ENCODE measurements at places on chromosomes 6 and 20. TPM values are rescaled to one million over a fixed set of nuclear protein-coding genes. Genes with fewer than 3 reads are reported as not detected.

GRCh38 chr20:22601361-22602141, 17.2 kb upstream of the FOXA2 start:
- no peak for DNase-seq

DNA sequence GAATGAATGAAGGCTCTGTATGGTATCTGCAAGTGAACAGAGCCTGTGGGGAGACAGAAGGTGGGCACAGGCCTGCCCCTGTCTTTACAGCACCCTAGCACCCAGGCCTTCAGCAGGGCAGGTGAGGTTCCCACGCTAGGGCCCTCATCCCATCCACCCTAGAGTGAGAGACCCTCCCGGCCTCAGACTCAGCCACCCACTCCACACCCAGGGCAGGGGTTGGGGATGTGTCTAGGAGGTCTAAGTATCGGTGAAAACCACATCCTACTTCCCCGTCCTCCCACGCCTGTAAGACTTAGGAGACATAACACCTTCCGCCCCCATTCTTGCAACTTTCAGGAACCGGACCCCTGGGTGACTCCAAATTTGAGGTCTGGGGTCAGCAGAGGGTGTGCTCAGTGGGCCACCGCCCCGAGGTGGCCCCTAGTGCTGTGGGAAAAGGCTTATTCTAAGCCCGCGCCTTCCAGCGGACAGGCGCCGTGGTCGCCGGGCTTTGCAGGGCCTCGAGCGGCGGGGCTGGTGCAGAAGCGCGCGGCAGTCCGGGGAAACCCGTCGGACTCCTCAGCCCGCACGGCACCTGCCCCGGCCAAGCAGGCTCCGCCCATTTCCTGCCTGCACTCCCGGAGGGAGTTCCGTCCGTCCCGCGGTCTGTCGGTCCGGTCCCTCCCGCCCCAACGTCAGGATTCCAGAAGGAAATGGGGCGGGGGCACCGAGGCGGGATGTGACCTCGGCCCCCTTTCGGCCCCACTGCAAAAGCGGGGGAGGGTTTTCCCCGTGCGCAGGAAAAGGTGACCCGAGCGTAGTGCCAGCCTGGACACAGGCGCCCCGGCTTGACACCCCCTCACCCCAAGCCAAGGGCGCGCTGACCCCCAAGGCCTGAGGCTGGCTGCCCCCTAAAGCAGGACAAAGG, 868 bp downstream of the SAMD10 start:
- no peak for DNase-seq

- DNase-seq = no peak
Measured at GRCh38 chr20:11546939-11547338, 370.8 kb upstream of the BTBD3 start.

GRCh38 chr6:31729515-31729978, 448 bp upstream of the DDAH2 start:
- DNase-seq = peak; percentile 87

Gene ENPP3
- polyA plus RNA-seq = 1.8 TPM

Gene PNLDC1
- 0.63 TPM for polyA plus RNA-seq

DNA sequence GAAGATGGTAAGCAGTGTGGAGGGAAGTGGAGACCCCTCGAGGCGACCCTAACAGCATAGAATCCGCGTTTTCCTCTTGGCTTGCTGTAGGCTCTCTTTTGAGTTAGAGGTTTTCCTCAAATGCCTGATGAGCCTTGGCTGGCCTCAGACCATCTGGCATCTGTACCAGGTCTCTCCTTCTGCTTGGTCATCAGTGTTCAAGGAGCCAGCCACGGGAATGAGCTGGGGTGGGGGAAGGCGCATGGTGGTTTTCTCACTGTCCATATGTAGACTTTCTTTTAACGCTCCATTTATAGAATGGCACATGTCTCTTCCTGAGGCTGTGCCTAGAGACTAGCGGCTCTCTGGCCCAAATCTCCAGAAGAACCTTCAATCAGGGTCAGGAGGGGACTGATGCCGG, 8.1 kb upstream of the GUCA1A start:
- DNase-seq = no peak

Gene TRIM10
- polyA plus RNA-seq = 0.19 TPM

Gene KLHDC3
- 133 TPM for polyA plus RNA-seq

- no peak for DNase-seq
Measured at GRCh38 chr20:17364681-17365080, 137.8 kb downstream of the PCSK2 start.

- DNase-seq = no peak
Measured at GRCh38 chr6:14767226-14767625, 478.6 kb upstream of the JARID2 start.

Gene VWA7
- 4.0 TPM for polyA plus RNA-seq

DNA sequence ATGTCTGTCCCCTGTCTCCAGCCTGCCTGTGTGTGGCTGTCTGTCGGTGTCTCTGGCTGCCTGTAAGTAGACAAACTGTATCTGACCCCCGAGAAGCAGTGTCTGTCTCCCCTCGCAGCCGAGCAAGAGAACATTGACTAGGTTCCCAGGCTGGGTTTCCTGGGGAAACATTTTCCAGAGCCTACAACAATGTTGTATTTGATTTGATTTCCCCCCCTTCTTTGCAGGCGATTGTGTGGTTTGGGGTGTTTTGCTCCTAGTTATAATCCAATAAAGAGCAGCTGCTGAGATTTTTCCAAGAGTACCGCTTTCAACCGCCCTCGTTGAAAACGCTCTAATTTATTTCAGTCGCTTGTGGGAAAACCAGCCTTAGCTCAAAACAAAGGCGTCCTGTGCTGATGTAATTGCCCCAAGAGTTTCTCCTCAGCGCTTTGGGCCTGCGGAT, 92.6 kb downstream of the CDC5L start:
- peak; percentile 77 for DNase-seq

Gene PHACTR3
- polyA plus RNA-seq = 97.8 TPM

- DNase-seq = no peak
Measured at GRCh38 chr20:41167118-41167470, 29.8 kb downstream of the PLCG1 start.

Gene COQ3
- polyA plus RNA-seq = 17.3 TPM

GRCh38 chr6:107323133-107323785, 136.1 kb downstream of the PDSS2 start:
- DNase-seq = no peak

- DNase-seq = no peak
Measured at GRCh38 chr20:48457193-48458002, 370.4 kb downstream of the PREX1 start.

- no peak for DNase-seq
Measured at GRCh38 chr6:11013721-11014070, 30.4 kb downstream of the ELOVL2 start.

Gene UBD
- polyA plus RNA-seq = not detected

DNA sequence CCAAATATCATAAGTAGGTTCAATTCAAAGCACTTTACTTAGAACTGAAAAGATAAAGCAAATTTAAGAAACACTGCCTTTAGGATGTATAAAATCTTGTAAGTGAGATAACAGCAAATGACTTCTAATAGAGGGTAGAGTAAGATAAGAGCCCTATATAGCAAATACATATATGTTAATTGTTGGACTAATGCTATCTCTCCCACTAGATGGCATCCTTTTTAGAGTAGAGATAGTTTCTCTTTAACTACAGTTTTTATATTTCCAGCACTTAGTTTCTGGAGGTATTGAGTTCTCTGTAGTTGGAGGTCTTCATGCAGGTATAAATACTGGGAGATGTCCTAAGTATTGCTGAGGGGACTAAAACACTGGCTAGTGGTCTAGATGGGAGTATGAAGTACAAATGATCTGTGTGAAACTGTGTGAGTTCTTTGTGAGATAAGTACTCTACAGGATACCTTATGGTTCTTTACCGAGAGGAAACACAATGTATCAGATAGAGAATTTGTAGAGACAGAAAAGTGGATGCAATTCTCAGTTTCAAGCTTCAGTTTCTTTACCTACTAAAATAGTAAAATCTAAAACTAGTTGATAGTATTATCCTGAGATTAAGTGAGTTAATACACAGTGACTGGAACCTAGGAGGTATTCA, 399.3 kb downstream of the KHDRBS2 start:
- DNase-seq = peak; percentile 18

DNA sequence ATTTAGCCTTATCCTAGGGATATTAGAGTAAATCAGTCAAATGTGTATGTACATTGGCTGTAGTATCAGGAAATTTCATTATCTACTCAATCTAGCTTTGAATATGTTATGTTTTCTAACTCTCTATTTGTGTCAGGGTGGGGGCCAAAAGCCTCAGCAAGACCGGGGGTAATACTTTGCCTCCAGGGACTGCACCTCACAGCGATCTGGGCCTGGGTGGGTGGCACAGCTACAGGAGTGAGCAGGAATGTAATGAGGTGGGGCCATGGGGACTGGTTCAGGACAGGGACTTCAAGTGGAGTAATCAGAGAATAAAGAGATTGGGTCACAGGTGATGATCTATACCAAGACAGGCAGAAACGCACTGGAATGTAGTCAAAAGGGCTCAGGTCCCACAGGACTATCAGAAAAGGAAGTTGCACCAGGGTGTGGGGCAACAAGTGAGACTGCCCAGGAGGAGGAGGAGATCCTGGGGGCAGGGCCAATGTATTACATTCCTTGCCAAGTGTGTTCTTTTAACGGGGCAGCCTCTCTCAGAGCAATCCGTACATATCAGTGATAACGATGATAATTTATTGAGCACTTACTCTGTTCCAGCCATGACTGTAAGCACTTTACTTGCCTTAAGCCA, 54.0 kb downstream of the PIGU start:
- DNase-seq = no peak

Gene C20orf144
- 0.33 TPM for polyA plus RNA-seq

Gene TRAPPC3L
- polyA plus RNA-seq = 0.45 TPM

Gene ENPP5
- 5.6 TPM for polyA plus RNA-seq

Gene OGFRL1
- 22.3 TPM for polyA plus RNA-seq

DNA sequence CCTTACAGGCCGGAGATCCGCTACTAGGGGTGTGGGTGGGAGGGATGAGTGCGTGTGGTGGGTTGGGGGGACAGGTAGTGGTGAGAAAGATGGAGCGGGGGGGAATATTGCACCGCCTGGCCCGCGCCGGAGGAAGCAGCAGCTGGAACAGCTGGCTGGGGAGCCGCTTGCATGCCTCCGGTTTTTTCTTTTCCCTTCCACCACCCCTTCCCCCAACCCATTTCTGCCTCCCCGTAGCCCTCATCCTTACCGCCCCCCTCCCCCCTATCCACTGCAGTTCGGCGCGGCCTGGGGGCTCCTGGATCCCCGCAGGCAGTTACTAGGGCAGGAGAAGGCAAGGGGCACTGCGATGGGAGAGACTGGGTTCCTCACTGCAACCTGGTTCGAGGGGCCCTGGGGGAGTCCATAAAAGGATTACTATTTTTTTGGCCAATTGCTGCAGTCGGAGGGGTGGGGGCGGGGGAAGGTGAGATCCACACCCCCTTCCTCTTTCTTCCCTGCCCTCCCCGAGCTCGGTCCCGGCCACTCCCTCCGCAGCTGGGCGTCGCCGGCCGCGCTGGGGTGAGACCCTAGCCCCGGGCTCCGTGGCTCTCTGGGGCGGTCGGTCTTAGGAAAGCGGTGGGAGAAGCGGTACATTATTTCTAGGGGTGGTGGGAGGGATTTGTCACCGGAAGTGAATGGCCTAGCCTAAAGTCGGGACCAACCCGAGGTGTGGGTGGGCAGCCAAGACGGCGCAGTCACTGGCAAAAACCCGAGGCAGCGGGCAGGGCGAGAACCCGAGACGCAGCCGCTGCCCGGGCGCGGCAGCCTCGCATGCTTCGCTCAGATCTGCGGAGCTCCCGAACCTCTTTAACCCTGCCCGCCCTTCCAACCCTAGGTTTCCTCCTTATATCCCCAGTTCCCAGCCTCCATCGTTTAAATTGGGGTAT, 824 bp upstream of the TBCC start:
- DNase-seq = peak; percentile 81

Gene DZANK1
- 8.3 TPM for polyA plus RNA-seq

- no peak for DNase-seq
Measured at GRCh38 chr6:37190159-37190535, 20.2 kb downstream of the PIM1 start.

GRCh38 chr6:169171016-169171415, 82.6 kb downstream of the THBS2 start:
- no peak for DNase-seq

- no peak for DNase-seq
Measured at GRCh38 chr20:44362466-44362940, 7.0 kb downstream of the HNF4A start.

- no peak for DNase-seq
Measured at GRCh38 chr6:111411046-111411445, 72.0 kb downstream of the REV3L start.

- DNase-seq = no peak
Measured at GRCh38 chr6:147684906-147685305, 176.4 kb downstream of the SAMD5 start.

DNA sequence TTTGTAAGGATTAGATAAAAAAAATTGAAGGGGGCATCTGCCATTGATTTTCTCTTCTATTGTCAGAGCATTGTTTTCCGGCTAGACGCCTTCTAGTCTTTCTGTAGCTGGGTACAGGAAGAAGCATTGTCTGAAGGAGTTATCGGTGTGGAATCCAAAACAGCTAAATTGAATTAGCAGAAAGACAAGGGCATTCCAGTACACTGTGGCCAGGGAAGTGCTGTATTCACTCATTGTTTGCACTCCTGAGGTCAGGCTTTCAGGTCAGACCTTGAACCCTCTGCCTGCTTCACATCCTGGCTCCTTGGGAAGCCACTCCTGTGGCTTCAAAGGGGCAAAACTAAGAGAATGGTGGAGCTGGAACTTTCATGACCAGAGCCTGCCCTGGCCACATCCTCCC, 81.1 kb upstream of the SNAP25 start:
- no peak for DNase-seq

Gene SSR1
- polyA plus RNA-seq = 81.5 TPM

DNA sequence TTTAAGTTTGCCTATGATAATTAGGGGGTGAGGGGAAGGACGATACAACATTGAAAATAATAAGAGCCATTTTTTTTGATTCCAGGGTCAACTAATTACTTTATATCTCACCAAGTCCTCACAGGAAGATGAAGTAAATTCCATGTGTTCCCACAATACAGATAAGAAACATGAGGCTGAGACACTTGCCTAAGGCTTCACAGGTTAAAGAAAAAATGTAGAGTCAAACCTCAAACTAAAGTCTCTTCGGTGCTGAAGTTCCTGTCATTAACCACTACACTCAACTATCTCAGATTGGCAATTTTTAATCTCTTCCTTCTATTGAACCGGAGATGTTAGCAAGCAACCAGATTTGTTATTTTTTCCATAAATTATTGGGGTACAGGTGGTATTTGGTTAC, 33.0 kb downstream of the MRAP2 start:
- DNase-seq = no peak

GRCh38 chr6:27668442-27669294, 195.8 kb upstream of the ZNF184 start:
- DNase-seq = peak; percentile 47

Gene EDN3
- polyA plus RNA-seq = 9.1 TPM

DNA sequence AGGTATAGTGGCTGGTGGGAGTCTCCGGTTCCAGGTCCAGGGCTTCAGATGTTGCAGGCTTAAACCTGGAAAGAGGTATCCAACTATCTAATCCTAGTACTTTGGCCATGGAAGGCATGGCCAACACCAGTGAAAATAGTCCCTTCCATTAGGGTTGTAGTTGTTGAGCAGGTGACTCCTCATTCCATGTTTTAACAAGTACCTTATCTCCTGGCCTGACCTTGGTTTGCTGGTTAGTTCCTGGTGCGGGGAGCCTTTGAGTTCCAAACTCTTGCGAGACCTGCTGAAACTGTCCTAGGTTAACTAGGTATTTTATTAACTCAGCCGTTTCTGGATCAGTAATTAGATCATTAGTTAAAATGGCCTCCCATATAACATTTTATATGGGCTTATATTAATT, 165.1 kb upstream of the PROKR2 start:
- DNase-seq = no peak

Measured in spinal cord (tissue), 10 donors.